Putamen (tissue), 1 donor: ENCODE measurements at places on chromosomes 1 and 21.
A peak's percentile ranks its signal among the peaks of the same experiment; 100 is the strongest.

GRCh38 chr21:44427241-44428120 lies 27.8 kb upstream of the LRRC3 start:
- DNase-seq, result no peak

- no peak for DNase-seq
Measured at GRCh38 chr1:119483441-119484200, 23.4 kb upstream of the HSD3B1 start.

- DNase-seq, result peak; percentile 94
Measured at GRCh38 chr1:15042866-15043265, 110.7 kb upstream of the TMEM51 start.

GRCh38 chr1:149885339-149886120 lies 13.8 kb upstream of the BOLA1 start:
- DNase-seq, result peak; percentile 81

- DNase-seq, result no peak
Measured at GRCh38 chr1:84795213-84795612, 97.8 kb downstream of the LPAR3 start.

DNA sequence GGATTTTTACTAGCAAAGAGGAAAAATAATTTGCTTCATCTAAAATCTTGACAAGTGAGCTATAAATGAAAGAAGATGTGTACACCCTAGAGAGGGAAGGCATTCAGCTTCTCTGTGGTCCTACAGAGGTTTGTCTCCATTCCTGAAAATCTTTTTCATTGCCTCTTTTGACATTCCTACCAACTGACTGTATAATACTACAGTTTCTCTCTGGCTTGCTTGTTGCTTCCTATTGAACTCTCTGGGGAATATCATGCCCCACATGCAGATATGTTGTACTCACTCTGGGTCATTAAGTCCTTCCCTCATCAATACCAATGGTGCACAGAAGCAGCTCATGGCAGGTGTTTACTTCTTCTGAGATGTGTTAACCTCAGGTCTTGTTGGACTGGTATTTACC lies 371.2 kb upstream of the PLXNA2 start:
- DNase-seq, result no peak

DNA sequence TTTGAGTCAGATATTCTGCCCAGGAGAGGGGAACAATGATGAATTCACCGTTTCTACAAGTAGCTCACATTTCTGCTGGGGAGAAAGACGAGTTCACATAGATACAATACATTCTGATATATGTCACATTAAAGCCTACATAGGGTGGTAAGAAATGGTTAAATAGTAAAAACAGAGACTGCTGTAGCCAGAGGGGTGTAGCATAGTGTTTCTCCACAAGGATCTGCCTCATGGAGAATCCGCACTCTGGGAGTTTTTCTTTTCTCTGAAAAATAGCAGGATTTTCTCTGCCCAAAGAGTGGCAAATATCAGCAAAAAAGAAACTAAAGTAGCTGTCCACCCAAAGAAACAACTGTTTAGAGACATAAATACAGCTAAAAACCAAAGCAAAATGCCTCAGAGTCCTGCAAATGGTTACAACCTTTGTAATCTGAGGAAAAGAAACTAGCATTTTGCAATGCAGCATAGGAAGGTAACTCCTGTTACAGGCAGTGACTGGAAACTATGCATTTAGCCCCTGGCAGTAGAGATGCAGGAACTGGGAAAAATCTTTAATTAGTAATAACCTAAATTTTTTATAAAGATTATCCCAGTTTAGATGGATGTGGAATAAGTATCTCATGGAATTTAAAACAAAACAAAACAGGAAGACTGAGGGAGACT lies 1126.7 kb upstream of the ADGRL2 start:
- DNase-seq, result no peak

GRCh38 chr1:220224611-220225124 lies 47.6 kb downstream of the RAB3GAP2 start:
- DNase-seq, result no peak

DNA sequence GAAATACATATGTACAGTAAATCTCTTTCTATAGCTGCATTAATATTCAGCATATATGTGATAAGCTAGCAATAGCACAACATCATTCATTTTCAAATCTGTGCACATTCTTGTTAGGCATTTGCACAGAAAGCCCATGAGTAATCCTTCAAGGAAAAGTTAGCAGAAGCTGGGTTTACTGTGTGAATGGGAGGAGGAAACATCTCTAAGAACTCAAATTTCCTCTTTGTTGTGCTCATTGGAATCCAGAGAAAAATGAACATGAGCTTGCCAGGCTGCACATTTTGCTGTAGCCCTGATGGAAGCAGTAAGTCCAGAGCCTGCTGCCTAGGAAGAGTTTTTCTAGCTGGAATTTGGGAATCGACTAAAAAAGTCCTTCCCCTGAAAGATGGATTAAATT lies 214.2 kb upstream of the FOXD3 start:
- DNase-seq, result no peak

DNA sequence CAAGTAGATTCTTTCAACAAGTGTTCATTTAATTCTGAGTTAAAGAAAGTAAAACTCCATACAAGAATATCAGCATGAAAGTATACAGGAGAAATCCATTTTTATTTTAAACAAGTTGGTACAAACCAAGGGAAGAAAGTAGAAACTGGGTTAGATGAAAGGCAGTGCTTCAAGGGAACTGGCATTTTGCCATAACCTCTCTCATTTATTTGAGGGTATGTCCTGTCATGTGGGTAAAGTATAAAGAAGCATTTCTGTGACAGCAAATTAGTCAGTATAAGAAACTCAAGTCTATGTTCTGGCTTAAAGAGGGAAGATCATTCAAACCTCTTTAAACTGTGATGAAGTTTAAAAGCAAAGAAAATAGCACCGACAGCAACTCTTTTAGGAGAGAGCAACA lies 32.0 kb downstream of the OLFM3 start:
- DNase-seq, result no peak

DNA sequence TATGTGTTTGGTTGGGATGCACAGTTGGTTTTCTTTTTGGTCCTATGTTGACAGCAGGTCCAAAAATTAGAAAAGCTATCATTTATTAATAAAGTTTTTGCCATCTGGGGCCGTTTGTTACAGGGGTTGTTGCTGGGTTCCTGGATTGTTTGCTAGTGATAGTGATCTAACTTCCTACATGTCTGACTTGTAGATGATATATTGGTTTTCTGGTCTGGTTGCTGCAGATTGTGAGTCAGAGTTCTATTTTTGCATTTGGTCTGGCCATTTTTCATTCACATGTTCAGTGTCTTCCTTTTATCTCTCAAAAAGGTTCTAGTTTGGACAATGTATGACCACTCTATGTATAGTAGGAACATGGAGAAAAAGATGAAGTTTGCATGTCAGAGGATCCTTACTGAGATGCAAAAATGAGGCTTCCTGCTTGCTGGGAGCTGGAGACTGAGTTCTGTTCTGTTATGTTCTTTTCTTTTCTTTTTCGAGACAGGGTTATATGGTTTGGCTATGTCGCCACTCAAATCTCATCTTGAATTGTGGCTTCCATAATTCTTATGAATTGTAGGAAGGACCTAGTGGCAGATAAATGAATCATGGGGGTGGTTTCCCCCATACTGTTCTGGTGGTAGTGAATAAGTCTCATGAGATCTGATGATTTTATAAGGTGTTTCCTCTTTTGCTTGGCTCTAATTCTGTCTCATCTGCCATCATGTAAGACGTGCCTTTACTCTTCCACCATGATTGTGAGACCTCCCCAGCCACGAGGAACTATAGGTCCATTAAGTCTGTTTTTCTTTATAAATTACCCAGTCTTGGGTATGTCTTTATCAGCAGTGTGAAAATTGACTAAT lies 4.2 kb upstream of the NVL start:
- DNase-seq, result no peak

GRCh38 chr21:40610345-40610744 lies 236.6 kb downstream of the DSCAM start:
- no peak for DNase-seq
